Stimulated activated CD8-positive, alpha-beta memory T cell treated with anti-CD3 and anti-CD28 coated beads, Interleukin-15, amount 100 ng/mL, for 48 hours (primary cell): ENCODE measurements at places on chromosomes 11 and 22.

- DNase-seq: no peak
These were observed 114.1 kb downstream of the STIM1 start for GRCh38 chr11:3969613-3970012.

DNA sequence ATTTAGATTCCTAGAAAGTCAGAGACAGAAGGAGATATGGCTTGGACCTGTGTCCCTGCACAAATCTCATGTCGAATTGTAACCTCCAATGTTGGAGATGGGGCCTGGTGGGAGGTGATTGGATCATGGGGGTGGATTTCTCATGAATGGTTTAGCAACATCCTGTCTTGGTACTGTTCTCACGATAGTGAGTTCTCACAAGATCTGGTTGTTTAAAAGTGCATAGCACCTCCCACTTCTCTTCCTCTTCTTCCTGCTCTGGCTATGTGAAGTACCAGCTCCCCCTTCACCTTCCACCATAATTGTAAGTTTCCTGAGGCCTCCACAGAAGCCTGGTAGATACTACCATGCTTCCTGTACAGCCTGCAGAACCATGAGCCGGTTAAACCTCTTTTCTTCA is 27.6 kb upstream of the PAMR1 start:
- DNase-seq: no peak

- no peak for DNase-seq
These were observed 44.5 kb downstream of the SLC22A24 start for GRCh38 chr11:63099555-63099954.

GRCh38 chr11:65489035-65489705 is 9.7 kb upstream of the MALAT1 start:
- no peak for DNase-seq

GRCh38 chr11:35218956-35219355 is 80.0 kb downstream of the CD44 start:
- no peak for DNase-seq

GRCh38 chr11:10328314-10329098 is 23.6 kb downstream of the ADM start:
- DNase-seq: no peak

- DNase-seq: no peak
These were observed 232.7 kb downstream of the TENM4 start for GRCh38 chr11:79208126-79208525.

- no peak for DNase-seq
These were observed 64.7 kb upstream of the LIN7C start for GRCh38 chr11:27571154-27571810.

DNA sequence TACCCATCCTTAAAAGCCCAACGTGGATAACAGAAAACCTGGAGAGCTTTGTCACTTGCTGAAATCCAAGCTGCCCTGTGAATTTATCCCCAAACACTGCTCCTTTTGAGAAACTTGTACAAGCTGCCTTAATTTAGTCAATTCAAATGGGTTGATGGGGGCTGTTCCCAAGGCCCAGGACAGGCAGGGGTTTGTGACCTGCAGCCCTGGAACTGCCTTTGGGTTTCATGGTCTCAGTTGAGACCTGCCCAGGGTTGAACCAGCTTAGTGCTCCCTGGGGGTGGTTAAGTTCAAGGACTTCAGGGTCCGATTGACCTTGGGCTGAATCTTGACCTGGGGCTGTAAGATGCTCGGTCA is 112.1 kb upstream of the OR4B1 start:
- DNase-seq: no peak

DNA sequence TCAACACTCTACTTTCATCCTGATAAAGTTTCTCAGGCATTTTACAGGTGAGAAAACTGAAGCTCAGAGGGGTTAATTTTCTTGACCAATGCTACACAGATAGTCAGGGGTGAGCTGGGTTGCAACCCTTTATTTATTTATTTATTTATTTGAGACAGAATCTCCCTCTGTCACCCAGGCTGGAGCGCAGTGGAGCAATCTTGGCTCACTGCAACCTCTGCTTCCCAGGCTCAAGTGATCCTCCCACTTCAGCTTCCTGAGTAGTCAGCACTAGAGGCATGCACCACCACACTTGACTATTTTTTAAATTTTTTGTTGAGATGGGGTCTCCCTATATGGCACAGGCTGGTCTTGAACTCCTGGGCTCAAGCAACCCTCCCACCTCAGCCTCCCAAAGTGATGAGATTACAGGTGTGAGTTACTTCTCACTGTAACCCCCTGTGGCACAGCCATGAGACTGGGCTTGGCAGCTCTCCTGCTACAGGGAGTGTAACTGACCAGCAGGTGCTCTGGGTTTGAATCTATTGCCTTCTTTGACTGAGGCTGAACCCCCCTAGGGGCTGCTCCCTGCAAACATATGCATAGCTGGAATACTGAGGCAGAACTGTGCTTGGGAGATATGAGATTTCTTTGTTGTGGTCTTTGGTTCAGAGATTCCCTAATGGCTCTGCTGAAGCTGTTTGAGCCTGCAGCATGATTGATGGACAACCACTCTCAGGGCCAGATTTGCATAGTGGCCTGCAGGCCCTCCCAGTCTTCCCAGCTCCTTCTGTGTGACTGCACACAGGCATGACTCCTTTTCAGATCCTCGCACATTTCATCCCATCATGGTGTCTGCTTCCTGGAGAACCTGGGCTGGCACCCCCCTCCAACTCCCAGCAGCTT is 6.1 kb downstream of the C11orf96 start:
- no peak for DNase-seq

- DNase-seq: no peak
These were observed 7.5 kb downstream of the SULT4A1 start for GRCh38 chr22:43854786-43855271.

GRCh38 chr11:111851636-111852035 is 19.7 kb downstream of the ALG9 start:
- no peak for DNase-seq

GRCh38 chr11:57649826-57650738 is at the start of gene YPEL4:
YPEL4 (minus strand) TSS chr11:57649912; CDS start chr11:57647107, 2,805 bp downstream.
- peak; percentile 20 for DNase-seq

DNA sequence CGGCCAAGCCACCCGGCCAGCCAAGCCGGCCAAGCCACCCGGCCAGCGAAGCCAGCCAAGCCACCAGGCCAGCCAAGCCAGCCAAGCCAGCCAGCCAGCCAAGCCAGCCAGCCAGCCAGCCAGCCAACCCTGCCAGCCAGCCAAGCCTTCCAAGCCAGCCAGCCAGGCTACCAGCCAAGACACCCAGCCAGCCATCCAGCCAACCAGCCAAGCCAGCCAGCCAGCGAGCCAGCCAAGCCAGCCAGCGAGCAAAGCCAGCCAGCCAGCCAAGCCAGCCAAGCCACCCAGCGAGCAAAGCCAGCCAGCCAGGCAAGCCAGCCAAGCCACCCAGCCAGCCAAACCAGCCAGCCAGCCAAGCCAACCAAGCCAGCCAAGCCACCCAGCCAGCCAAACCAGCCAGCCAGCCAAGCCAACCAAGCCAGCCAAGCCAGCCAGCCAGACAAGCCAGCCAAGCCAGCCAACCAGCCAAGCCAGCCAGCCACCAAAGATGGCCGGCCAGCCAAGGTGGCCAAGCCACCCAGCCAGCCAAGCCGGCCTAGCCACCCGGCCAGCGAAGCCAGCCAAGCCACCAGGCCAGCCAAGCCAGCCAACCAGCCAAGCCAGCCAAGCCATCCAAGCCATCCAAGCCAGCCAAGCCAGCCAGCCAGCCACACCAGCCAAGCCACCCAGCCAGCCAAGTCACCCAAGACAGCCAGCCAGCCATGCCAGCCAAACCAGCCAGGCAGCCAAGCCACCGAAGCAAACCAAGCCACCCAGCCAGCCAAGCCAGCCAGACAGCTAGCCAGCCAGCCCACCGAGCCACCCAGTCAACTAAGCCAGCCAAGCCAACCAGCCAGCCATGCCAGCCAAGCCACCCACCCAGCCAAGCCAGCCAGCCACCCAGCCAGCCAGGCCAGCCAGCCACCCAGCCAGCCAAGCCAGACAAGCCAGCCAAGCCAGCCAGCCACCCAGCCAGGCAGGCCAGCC is 28.8 kb downstream of the CCT8L2 start:
- no peak for DNase-seq

GRCh38 chr11:77115956-77116355 is 12.1 kb upstream of the MYO7A start:
- DNase-seq: no peak

DNA sequence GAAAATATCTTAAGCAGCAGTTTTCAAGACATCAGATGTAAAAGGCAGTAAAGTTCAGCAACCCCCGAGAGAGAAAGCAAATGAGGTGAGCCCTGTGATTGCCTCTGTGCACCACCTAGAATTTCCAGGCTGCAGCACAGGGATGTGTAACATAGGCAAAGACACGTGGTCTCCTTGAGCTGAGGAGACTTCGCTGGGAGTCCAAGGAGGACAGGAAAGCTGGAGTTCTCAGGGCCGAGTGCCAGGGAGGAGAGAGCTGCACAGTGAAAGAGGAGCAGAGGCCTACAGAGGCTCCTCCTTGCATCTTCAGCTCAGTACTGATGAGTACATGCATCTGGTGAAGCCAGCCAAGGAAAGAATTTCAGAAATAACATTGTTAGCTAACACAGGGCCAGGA is 17.6 kb upstream of the TOLLIP start:
- DNase-seq: no peak

DNA sequence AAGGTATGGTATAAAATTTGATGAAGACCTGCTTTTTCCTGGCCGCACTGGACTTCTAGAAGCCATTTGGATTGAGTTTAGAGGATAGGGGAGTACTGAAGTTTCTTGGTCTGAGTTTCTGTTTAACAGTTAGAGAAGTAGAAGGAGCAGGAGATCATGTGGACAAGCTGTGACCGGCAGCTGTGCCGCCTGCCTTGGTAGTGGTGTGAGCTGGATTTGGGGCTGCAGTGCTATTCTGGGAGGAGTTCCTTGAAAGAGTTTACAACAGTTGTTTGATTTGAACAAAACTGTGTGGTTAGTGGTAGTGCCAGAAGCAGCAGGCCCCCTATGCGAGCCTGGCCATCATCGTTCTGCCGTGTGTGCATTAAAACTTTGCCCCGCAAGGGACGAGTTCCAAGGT is 105.2 kb downstream of the PDHX start:
- no peak for DNase-seq

DNA sequence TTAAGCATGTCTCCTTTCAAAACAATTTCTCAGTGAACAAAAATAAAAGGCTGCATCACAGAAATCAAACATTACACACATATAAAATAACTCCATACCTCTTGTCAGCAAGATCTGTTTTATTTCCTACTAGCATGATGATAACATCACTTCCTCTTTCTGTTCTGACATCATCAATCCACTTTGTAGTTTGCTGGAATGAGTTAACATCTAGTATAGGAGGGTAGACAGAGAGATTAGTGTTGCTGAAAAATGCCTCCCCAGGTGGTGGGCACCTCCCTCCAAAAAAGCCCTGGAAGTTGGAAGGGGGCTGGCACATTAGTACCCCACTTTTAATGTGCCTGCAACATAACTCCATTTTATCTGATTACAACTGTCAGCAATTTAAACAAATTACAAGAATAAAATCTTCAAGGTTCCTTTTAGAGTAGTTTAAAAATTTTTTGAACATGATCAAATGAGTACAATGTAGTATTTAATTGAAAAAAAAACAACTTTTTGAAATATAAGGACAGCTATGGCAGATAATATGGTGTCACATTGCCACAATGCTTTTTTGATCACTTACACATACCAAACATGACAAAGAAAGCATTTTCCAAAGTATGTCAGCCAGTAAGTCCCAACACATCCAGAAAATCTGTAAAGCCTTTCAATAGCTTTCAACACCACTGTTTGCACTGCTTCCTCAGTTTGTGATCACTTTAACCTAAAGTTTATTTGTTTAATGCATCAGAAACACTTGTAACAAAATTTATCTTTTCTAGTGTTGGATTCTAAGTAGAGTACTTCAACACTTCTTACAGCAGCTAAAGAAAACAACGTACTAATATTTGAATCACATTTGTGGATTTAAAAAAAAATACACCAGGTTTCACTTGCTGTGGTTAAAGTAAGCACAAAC is 44.5 kb downstream of the RAB6A start:
- DNase-seq: no peak

- peak; percentile 76 for DNase-seq
These were observed 12.1 kb downstream of the LRFN4 start for GRCh38 chr11:66868726-66869566.

DNA sequence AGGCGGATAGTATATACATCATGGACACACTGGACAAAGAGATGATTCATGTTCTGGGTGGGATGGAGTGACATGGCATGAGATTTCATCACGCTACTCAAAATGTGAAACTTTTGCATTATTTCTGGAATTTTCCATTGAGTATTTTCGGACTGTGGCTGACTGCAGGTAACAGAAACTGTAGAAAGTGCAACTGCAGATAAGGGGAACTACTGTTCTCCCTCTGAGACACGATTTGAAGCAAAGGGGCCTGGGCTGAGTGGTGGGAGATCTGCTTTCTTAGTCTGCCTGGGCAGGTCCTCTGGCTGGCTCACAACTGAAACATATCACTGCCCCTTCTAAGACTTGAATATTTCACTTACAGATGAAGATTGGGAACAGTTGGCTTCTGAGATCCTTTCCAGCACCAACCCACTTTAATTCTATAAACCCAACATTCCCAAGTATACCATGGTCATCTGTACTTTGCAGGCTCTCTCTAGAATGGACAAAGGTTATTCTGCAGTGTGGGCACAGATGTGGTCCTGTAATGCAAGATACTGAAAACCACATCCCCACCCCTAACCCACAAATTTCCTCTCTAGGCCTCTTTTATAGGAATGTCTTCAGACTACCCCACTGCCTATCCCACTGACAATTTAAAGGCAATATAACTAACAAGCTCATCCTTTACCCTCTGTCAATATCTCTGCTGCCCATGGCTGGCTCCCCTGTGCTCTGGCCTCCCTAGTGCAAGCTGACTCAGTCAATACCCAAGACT is 121.1 kb downstream of the KCNC1 start:
- no peak for DNase-seq

- DNase-seq: no peak
These were observed at the start of gene APOL4 for GRCh38 chr22:36201630-36202319. APOL4 (minus strand) TSS chr22:36201809; CDS start chr22:36201734, 75 bp downstream.

GRCh38 chr11:2270322-2271076 is at the start of gene ASCL2:
ASCL2 (minus strand) TSS chr11:2270588; CDS start chr11:2270332, 256 bp downstream.
- DNase-seq: no peak

DNA sequence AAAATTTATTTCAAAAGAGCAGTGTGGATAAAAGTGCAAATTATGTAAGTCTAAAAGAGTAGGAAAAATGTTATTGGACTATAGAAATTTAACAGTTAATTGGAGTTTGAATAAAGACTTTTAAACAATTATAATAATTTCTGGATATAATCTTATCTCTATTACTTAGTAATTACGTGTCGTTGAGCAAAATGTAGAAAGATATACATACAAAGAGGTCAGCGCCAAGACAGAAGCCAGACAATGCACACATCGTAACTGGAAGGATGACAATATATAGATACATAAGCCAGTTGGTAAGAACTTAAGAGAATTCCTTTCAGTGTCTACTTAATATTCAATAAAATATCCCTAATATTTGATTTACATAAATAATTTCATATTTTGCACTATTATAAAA is 157.0 kb downstream of the LUZP2 start:
- no peak for DNase-seq
